ENCODE measurements at places on chromosomes 4 and X.

DNA sequence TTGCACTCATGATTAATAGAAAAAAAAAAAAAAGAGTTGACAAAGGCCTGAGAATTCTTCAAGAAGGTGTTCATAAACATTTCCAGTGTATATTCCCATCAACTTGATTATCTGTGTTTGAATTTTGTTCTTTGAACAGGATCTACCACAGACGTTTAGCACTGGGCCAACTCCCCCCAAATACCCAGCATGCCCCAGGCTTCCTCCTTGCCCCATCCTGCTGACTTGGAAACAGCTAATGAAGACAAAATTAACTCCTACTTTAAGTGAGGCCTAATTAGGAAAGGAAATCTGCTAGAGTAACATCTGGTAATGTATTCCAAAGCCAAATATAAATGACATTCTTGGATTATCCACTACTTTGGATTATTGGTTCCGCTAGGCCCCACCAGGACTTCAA lies 52.5 kb downstream of the PPARGC1A start:
- no peak for DNase-seq

GRCh38 chrX:45164021-45164621 lies 36.6 kb downstream of the DIPK2B start:
- DNase-seq = no peak

- DNase-seq = no peak
Observed at GRCh38 chr4:120769227-120769626, 153.3 kb downstream of the PRDM5 start.

DNA sequence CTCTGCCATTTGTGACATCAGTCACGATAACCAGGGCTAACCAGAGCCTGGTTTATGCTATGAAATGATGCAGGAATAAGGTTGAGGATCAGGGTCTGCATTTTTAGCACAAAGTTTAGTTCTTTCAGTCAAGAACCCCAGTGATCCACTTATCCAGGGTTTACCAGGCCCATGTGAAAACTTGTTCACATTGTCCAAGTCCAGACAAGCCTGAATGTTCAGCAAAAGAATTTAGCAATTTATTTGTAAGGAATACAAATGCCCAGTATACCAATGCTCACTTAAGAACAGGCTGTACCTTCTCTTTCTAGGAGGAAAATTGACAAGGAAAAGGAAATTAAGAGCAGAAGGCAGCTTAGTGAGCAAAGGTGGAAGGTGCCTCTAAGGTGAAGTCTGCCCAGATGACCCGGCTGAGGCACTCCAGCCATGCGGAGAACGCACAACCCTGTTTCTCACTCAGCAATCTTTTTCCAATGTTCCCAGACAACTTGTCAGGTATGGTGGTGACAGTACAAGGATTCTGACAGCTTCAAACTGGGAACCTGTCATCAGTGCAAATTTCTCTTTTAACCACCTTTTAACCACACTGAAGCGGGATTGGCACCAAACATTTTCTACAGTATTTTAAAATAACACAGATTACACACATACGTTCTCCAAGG lies 54.0 kb downstream of the TBC1D9 start:
- DNase-seq = no peak

GRCh38 chr4:181121733-181122132 lies 1121.5 kb upstream of the TENM3 start:
- DNase-seq = no peak

- no peak for DNase-seq
Observed at GRCh38 chr4:71584585-71584984, 199.3 kb downstream of the GC start.

- no peak for DNase-seq
Observed at GRCh38 chrX:129239371-129239770, 283.9 kb downstream of the SMARCA1 start.

DNA sequence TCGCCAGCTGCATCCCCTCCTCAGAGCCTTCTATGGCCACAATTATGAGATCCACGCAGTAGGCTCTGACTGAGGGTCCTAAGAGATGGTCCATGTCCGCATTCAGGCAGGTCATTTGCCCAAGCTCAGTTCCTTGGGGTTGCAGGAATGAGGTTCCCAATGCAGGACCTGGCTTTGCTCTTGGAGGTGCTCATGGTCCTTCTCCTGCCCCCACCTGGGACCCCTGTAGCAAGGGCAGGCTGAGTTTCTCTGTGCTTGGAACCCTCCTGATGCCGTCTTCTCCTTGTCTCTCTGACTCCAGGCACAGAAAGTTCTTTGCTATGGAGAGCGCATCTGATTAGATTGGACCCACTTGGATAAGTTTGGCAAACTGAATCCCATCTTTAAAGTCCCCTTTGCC lies 16.5 kb upstream of the SHOX start:
- no peak for DNase-seq

- no peak for DNase-seq
Observed at GRCh38 chr4:99490286-99490685, 20.5 kb upstream of the C4orf17 start.

DNA sequence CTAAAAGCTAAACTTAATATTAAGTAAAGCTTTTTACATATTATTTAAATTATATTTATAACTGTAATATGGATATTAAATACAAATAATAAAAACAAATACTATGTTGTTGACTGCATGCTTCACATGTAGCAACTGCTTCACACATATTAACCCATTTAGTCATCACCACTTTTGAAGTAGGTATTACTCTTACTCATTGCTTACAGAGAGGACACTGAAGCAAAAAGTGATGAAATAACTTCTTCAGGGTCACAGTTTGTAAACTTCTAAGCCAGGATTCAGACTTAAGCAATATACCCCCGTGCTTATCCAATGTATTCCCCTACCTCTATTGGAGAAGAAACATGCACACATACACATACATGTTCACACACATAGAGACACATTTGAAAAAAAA lies 166.6 kb downstream of the DKK2 start:
- DNase-seq = no peak

- no peak for DNase-seq
Observed at GRCh38 chrX:23854122-23854521, 53.6 kb downstream of the APOO start.

- DNase-seq = peak; percentile 56
Observed at GRCh38 chr4:169269916-169270809, 593 bp downstream of the SH3RF1 start.

- DNase-seq = no peak
Observed at GRCh38 chr4:40134206-40134917, 62.5 kb upstream of the RHOH start.

DNA sequence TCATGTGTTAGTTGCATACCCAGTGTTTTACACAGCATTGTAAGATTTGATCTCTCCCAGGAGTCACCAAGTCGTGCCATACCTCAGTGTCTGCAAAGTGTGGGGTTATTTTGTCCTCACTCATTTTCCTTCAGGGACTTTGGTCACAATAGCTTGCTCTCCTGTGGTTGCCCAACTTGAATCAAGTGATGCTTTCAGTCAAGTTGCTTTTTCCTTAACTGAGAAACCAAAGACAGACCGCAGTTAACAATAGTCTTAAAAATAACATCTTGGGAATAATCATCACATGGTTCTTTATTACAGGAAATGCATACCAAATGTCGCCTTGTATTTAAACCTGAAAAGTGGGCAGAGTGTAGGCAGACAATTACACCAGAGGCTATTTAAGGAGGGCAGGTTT lies 44.5 kb upstream of the NDP start:
- no peak for DNase-seq

- DNase-seq = no peak
Observed at GRCh38 chr4:162509333-162509732, 345.5 kb upstream of the FSTL5 start.

GRCh38 chrX:133992882-133993281 lies 7.5 kb upstream of the GPC3 start:
- no peak for DNase-seq

- DNase-seq = no peak
Observed at GRCh38 chrX:33207056-33207455, 4.3 kb downstream of the DMD start.

DNA sequence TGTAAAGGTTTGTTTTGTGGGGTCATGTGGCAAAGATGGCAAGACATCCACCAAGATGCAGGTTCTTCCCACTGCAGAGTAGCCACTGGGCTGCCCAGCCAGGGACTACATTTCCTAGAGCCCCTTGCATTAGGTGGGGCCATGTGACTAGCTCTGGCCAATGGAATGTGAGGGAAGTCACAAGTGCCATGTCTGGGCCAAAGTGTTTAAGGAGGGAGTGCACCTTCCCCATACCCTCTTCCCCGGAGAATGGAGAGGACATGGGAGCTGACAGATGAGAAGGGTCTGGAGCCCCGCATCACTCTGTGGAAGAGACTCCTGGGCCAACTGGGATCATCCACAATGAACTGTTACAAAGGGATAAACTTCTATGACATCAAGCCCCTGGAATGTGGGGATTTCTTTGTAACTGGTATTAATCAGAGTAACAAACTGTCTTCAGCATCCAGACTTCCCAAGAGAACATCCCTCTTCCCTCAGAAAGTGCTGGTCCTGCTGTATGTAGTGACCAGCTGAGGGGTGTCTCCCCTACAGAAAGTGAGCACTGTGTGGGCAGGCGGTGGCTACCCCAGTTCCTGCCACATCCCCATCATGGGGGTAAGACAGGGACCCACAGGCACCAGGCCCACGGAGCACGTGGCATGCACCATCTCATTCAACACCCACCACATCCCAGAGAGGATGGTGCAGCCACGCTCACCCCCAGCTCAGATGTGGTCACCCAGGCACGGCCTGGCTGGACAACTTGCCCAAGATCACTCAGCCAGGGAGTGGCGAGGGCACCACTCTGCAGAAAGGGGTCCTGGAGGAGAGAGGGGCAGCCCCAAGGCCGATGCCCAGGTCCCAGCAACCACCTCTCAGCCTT lies 10.9 kb downstream of the PPP2R2C start:
- DNase-seq = no peak

DNA sequence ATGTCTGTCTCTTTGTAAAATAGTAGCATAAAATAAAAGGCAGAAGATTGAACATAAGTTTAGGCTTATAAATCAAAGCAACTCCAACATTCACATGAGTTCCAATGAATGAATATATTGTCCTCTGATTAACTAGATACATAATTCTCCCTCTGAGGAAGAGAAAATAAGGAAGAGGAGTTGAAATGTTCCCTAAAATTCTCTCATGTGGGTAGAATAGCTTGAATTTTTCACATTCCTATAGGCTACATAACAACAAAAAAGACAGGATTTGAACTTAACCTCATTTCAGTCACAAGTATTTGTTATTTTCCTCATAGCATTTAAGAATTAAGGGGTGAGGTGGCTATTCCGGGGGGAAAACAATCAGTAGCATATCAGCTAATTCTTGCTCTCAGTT lies 462.4 kb upstream of the NDST4 start:
- no peak for DNase-seq

- no peak for DNase-seq
Observed at GRCh38 chr4:133581996-133582619, 433.0 kb downstream of the PCDH10 start.

- no peak for DNase-seq
Observed at GRCh38 chr4:89100853-89101252, 10.5 kb upstream of the TIGD2 start.

DNA sequence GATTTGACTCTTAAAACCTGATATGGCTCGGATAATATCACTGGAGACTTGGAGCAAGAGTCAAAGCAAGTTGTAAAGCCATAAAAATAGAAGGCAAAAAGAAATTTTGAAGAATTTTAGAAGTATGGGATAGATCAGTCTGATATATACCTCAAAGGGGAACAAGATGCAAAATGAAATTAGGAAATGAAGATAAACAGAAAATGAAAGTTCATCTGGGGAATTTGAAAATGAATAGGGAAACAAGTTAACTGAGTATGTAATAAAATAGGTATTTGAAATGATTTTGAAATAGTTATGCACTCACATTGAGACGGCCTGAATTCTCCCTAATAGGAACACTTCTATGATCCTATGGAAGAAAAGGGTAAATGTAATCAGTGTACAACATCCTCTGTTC lies 5.7 kb downstream of the CYP2U1 start:
- DNase-seq = no peak

DNA sequence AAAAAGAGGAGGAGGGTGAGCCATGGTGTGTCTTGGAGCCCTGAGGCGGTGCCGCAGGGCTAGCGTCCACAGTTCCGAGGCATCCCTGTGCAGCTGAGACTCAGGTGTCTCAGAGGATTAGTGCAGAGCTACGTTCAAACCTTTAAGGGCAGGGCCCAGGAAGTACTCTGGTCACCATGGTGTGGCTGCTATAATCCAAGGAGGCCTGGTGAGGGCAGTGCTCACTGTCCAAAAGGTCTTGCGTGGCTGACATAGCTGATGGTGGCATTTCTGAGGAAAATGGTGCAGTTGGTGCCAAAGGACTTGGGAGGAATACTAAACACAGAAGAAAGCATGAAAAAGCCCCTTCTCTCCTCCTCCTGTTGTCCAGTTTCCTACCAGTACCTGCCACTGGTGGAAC lies 146.9 kb downstream of the DCHS2 start:
- no peak for DNase-seq

DNA sequence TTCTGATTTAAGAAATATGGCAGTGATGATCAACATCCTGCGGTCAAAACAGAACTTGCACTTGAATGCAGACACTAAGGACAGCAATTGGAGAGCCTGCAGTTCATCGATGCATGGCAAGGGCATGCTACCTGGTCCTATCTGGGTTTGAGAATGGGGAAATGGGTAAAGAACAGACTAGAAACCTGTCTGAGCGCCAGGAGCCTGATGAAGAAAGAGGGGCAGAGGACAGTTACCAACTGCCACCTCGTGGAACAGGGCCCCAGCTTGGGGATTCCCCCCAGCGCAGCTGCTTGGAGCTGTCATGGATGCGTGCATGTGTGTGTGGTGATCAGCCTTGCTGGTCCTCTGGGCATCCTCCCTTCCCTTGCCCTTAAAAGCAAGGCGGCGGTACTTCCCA lies 30.2 kb upstream of the NKRF start:
- DNase-seq = no peak

- no peak for DNase-seq
Observed at GRCh38 chr4:83782591-83782990, 246.7 kb downstream of the GPAT3 start.

- DNase-seq = no peak
Observed at GRCh38 chr4:74934888-74935287, 2.0 kb downstream of the PARM1 start.

- DNase-seq = no peak
Observed at GRCh38 chr4:155616117-155616516, 50.5 kb upstream of the GUCY1A1 start.

- no peak for DNase-seq
Observed at GRCh38 chrX:123590842-123591486, 141.9 kb downstream of the THOC2 start.

DNA sequence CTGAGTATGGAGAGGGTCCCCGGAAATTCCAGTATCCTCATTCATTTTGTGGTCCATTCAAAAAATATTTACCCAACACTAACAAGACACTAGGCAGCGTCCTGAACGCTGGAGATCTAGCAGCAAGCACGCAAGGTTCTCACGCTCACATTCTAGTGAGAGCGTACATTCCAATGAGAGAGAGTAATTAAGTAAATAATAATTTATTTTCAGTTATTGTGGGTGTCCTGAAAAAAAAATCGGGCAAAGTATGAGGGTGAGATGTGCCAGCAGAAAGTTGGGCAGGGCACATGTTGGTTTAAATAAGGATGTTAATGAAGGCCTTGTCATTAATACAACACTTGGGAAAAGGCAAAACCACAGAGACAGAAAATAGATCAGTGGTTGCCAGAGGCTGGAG lies 4.0 kb upstream of the TMEM156 start:
- DNase-seq = no peak

- no peak for DNase-seq
Observed at GRCh38 chr4:176548571-176548970, 228.8 kb downstream of the SPCS3 start.
